ENCODE measurements at places on chromosomes 16 and 17.
A peak's percentile ranks its signal among the peaks of the same experiment; 100 is the strongest.

- ATAC-seq = no peak
Observed at GRCh38 chr17:77869041-77869599, 89.4 kb upstream of the TNRC6C start.

- no peak for ATAC-seq
Observed at GRCh38 chr16:51524070-51524469, 373.0 kb upstream of the SALL1 start.

- no peak for ATAC-seq
Observed at GRCh38 chr16:73015612-73016487, 32.1 kb downstream of the ZFHX3 start.

DNA sequence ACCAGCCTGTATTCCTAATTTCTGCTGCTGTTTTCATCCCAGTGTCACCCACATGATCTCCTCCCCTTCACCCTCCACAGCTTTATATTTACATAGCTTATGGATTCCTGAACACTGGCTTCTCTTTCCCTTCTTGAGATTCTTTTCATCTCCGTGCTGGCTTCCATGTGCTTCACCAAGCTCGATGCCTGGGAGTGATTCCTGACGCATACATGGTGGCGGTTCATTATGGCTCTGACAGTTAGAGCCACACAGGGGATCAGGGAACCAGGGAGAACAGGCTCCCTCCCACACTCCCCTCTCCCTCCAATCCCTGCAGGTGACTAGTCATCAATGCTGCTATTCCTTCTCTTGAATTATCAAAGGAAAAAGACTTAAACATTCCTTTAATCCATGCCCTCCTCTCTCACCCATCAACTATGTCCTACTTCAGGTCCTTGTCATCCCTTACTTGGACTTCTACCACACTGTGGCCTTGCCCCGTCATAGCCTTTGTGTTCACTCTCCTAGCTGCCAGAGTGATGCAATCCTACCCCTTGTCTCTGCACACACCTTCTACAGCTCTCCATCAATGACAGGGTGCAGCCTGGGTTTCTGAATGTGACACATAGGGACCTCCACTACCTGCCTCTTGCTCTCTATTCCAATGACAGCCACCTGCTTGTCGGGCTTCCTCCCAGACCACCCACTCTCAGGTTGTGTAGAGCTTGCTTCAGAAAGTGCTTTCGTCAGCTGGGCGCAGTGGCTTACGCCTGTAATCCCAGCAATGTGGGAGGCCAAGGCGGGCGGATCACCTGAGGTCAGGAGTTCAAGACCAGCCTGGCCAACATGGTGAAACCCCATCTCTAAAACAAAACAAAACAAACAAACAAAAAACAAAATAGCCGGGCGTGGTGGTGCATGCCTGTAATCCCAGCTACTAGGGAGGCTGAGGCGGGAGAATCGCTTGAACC, 43.6 kb downstream of the MYH13 start:
- ATAC-seq = no peak

DNA sequence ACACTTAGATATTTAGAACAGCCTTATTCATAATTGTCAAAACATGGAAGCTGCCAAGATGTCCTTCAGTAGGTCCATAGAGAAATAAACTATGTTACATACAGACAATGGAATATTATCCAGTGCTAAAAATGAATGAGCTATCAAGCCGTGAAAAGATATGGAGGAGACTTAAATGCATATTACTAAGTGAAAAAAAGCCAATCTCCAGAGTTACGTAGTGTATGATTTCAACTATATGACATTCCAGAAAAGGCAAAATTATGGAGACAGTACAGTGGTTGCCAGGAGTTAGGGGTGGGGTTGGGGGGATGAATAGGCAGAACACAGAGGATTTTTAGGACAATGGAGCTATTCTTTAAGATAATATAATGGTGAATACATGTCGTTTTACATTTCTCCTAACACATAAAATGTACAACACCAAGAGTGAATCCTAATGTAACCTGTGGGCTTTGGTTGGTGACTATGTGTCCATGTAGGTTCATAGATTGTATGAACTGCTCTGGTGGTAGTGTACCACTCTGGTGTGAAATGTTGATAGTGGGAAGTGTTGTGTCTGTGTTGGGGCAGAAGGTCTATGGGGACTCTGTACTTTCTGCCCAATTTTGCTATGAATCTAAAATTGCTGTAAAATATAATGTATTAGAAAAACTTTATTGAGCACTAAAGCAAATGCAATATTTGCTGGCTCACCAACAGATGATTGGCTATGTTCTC, 122.6 kb downstream of the USP22 start:
- ATAC-seq = peak; percentile 27

All from SK-N-SH treated with all-trans-retinoic acid at 6 μM for 48 hours (cell line).